NCI-H510A treated with DMSO at 0.1 percent for 48 hours (cell line): ENCODE measurements at places on chromosomes 3 and 15.

- no peak for DNase-seq
These were observed 163.9 kb downstream of the SMAD6 start for GRCh38 chr15:66865622-66866611.

GRCh38 chr15:41966920-41967465 lies 5.4 kb downstream of the EHD4 start:
- DNase-seq, result no peak

DNA sequence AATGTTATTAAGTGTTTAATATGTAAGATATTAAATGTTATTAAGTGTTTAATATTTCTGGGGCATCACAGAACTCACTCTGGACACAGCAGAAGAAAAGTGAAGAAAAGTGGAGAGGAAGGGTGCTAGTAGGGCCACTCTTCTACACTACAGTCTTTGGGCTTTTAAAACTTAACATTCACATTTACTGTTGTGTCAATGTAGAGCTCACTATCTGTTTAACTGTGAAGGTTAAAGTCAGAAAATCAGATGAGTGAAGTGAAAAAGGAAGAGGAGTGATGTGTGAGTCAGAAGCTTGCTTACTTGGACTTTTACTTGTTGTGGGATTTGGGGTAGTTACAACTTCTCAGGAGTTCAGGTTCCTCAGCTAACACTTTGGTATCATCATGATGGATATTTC lies 145.3 kb upstream of the DNAJC19 start:
- DNase-seq, result no peak

- DNase-seq, result no peak
These were observed 176.6 kb downstream of the PYDC2 start for GRCh38 chr3:191637611-191638010.

GRCh38 chr15:60894347-60894746 lies 334.8 kb downstream of the RORA start:
- no peak for DNase-seq

DNA sequence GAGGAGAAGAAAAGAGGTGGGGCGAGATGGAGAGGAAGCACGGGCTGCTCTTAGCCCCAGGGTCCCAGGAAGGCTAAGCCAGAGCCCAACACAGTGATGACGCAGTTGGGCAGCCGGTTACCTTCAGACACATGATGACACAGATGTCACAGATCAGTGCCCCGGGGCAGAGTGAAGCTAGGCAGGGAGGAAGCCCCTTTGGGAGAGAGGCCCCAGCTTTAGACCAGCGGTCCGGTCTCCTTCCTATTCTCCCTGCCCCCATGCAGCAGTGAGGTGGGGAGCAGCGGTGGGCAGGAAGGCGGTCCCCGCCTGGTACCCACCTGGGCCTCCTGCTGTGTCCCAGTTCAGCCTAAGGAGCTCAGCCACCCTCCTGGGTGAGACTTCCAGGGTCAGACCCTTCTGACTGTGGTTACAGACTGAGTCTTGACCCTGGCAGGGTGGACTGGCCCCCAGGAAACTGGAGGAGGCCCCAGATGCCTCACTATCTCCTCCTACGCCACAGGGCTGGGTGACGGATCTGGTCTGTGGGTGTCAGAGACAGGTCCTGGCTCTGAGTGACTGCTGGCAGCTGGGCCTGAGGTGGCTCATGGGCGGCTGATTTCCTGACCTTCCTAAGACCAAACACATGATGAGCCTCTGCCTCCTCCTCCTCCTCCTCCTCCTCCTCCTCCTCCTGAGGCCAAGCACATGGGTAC lies 38.8 kb upstream of the LINGO1 start:
- DNase-seq, result no peak

GRCh38 chr3:169389925-169390253 lies 273.6 kb downstream of the MECOM start:
- no peak for DNase-seq

DNA sequence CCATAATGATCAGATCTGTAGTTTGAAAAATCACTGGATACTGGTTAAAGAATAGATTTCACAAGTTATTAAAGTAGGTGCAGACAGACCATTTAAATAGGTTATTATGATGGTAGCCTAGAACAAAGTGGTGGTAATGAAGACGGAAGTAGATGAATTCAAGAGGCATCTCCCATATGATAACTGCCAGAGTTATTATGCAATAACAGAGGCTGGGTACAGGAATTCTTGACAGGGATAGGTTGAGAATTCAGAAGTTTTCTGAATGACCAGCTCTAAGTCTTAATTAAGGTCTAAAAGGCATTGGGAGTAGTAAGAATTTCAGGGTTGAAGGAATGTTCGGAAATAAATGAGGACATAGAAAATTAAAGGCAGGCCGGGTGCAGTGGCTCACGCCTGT lies 108.9 kb downstream of the PEAK1 start:
- DNase-seq, result no peak
